CD4-positive, alpha-beta memory T cell (primary cell): ENCODE measurements at places on chromosomes 12 and 14.
A peak's percentile ranks its signal among the peaks of the same experiment; 100 is the strongest.

DNA sequence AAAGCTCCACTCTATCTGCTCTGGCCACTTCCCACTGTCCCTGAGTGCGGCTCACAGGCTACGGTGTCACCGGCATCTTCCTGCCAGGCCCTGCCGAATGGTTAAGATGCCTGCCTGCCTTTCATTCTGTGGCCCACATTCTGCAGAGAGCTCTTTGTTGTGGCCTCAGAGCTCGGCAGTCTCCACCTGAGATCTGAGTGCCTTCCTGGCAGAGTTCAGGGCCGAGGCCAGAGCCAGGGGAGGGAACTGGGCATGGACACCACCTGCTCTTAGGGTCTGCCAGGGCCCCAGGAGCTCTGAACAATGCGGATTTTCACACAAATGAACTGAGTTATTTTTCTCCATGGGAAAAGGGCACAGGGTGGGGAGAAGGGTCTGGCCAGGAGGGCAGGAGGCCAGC lies 127.2 kb downstream of the RBM19 start:
- no peak overlapping the region for H3K4me3 ChIP-seq
- peaks cover 8% of the 10 kb centered on the region for H3K36me3 ChIP-seq
- H3K27me3 ChIP-seq, result no peaks in the 10 kb centered on the region
- H3K4me1 ChIP-seq, result no peaks in the 10 kb centered on the region

DNA sequence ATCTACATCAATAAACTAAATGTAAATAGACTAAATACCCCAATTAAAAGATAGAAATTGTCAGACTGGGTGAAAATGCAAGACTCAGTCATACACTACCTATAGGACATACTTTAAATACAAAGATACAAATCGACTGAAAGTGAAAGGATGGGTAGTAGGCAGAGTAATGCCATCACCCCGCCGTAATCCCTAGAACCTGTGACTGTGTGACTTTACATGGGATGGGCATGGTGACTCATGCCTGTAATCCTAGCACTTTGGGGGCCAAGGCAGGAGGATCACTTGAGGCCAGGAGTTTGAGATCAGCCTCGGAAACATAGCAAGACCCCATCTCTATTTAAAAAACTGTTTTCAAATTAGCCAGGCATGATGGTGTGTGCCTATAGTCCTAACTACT lies 2.6 kb upstream of the EVL start:
- H3K27ac ChIP-seq, result peak overlapping the region; percentile 61
- no peaks in the 10 kb centered on the region for H3K36me3 ChIP-seq
- peak overlapping the region; percentile 48 for H3K4me3 ChIP-seq
- H3K27me3 ChIP-seq, result no peaks in the 10 kb centered on the region

DNA sequence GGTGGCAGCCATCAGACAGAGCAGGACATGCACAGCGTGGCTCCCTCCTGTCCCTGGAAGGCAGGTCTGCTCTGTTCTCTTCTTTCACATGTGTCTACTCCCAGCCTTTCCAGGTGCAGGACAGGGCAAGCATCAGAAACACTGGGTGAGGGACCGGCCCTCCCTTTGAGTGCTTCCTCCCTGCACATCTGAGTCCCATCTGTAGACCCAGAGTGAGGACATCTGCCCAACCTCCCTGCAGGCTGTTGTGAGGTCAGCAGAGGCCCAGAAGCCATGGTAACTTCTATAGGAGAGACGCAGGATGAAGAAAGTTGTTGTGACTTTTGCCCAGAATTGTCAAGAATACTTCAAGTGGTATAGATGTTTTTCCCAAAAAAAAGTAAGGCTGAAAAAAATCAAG lies 282.7 kb downstream of the CACNA1C start:
- H3K27me3 ChIP-seq, result no peaks in the 10 kb centered on the region
- no peak for DNase-seq
- no peak overlapping the region for H3K27ac ChIP-seq
- no peaks in the 10 kb centered on the region for H3K36me3 ChIP-seq
- H3K4me3 ChIP-seq, result no peak overlapping the region
- no peaks in the 10 kb centered on the region for H3K4me1 ChIP-seq

GRCh38 chr12:7485095-7485494 lies 18.5 kb downstream of the CD163 start:
- no peak overlapping the region for H3K27ac ChIP-seq
- no peaks in the 10 kb centered on the region for H3K36me3 ChIP-seq
- no peaks in the 10 kb centered on the region for H3K4me1 ChIP-seq
- no peak for DNase-seq
- H3K4me3 ChIP-seq, result no peak overlapping the region

DNA sequence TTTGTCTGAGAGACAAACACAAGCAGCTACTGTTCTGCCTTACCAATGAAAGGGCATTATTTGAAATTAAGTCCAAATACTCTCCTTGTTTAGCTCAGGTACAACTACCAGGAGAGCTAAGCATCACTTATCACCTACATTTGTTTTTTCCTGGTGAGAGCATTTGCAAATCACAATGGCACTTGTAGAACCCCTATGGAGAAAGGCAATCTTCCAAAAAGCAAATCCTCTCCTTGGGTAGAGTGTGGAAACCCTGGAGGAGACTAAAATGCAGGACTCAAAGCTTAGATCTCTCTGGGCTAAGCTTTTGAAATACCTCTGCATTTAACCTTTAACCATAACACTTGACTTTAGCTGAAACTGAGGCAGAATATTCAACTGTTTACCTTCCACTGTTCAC lies 20.8 kb downstream of the GTSF1 start:
- no peaks in the 10 kb centered on the region for H3K4me1 ChIP-seq
- H3K27ac ChIP-seq, result no peak overlapping the region
- H3K4me3 ChIP-seq, result no peak overlapping the region
- no peaks in the 10 kb centered on the region for H3K27me3 ChIP-seq
- no peaks in the 10 kb centered on the region for H3K36me3 ChIP-seq
